ENCODE measurements at places on chromosomes 2 and 18.
A peak's percentile ranks its signal among the peaks of the same experiment; 100 is the strongest.

GRCh38 chr2:122340246-122340645, 584.8 kb downstream of the TSN start:
- DNase-seq: no peak

GRCh38 chr18:54117853-54118773, 106.4 kb downstream of the MBD2 start:
- peak; percentile 27 for DNase-seq

DNA sequence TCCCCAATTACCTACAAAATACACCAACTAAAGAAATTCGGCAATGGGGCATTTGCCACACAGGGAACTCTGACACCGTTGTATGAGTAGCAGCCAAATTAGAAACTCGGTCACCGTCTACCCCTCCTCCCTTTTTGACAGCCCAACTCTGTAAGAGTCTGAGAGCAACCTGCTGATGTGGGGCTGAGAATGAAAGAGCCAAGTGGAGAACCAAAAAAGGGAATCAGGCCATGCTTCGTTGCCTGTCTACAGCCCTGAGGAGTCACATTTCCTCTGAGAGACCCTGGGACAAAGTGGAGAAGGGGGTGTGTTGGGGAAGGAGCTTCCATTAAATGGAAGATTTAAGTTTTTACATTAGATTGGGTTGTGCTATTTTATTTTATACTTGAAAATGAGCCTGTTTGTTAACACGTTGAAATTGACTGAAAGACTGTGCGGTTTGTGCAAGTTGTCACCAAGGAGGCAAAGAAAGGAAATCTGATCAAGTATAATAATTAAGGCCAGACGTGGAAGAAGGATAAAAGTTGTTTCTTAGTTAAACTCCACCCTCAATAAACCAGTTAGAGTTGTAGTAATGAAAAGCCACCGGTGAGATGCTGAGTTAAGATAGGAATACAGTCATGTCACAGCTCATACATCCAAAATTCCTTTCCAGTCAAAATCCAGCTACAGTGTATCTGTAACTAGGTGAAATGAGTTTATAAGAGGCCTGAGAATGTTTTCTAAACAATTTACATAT, 131.7 kb upstream of the CREB1 start:
- peak; percentile 54 for DNase-seq

DNA sequence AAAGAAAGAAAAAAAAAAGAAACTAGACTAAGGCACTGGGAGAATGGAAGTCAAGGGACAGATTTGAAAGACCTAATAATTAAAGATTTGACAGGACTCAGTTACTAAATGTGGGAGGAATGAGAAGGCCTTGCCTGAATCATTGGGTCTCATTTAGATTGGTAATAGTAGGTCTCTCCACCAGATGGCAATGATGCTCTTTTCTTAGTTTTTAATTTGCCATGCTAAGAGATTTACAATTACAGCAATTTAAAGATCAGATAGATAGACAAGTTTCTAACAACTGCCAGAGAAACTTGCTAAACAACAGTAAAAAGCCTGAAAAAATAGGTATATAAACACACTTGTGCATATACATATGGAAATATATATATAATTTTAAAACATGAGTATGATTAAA, 153.0 kb downstream of the TMEM247 start:
- DNase-seq: peak; percentile 73

- no peak for DNase-seq
These were observed 43.4 kb upstream of the AP1S3 start for GRCh38 chr2:223880796-223881195.

DNA sequence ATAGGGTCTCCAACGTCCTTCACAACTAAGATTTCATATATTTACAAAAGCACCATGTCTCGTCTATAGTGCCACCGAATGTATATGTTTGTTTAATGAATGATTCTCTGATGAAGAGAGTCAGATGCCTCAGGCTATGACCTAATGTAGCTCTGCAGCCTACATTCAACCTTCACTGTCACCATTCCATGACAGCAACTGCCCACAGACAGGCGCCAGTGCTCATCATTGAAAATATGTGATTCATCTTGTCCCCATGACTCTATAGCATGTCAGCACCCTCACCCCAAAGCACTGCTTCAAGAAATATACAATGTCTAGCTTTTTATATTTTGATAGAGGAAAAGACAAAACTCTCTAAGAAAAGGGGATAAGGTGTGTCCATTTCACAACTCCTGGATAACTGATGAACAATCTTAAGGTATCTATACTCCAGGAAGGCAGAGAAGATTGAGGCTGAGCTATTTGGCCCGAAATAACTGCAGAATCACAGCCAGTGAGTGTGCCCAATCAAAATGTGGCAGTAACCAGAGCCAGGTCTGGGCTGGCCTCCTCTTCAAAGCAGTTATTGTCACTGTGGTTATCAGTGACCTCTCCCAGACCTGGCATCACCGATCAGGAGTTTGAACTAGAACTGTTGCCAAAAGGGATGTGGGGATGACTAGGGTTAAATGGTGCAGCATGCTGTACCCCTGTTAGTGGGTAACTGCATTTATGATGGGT, 246.6 kb downstream of the SETBP1 start:
- DNase-seq: peak; percentile 44

DNA sequence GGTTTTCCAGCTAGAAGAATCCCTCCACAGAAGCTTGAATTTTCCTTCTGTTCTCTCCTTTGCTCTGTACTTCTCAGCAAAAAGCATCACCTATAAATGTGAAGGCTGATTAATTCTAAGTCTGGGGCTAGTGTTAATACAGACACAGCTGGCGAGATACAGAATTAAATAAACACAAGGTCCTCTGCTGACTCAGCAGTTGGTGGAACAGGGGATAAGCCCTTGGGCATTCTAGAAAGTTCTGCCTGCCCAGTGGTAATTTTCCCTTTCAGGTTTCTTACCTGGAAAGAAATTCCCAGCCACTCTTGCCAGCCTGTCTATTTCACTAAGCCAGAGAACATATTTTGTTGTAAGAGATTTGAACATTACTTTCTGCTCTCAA, 175.3 kb upstream of the MSH6 start:
- DNase-seq: no peak

DNA sequence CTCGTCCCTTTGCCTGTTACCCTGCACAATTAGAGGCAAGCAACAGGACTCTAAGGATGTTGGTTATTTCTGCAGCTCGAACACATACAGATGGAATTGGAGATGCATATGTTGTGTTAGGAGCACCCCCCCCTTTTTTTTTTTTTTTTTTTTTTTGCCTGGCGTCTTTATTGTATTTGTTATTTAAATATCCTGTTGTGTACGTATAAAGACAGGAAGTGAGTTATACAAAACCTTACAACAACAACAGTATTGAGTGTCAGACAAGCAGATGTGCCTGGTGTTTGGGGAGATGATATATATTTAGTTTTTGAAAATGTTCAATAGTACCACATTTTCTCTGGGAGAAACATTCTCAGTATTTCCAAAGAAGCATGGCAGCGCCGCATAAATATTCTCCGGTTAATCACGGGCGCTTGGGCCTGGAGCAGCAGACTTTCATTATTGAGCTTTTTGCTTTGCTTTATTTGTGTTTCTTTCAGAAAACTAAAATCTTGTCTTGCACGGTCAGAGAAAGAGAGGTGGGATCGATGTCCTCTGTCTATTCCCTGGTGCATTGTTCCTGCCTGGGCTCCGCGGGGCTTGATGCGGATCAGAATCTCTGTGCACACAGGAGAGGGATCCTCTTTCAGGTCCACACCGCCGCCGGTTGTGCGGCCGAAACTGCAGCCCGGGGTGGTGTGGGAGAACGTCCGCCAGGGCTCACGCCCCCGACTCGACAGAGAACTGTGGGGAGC, 23.2 kb upstream of the ZNF516 start:
- peak; percentile 19 for DNase-seq

- peak; percentile 1 for DNase-seq
These were observed 219.8 kb downstream of the DPP10 start for GRCh38 chr2:114661971-114662939.

DNA sequence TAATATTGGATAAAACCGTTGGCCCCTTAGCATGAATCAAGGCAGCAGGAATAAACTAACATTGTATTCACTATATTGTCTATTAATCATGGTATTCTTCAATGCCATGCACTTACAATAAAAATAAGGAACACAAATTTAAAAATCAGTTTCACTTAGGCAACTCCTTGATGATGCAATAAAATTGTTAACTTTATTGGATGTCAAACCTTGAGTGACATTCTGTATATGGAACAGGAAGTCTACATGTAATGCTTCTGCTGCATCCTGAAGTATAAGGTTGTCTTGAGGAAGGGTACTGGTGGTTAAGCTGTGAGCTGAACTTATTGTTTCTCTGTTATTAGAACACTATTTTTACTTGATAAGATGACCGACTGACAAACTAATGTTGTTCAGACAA, 605.5 kb downstream of the SATB2 start:
- DNase-seq: no peak

- DNase-seq: no peak
These were observed 119.5 kb downstream of the MAP3K20 start for GRCh38 chr2:173195100-173195499.

DNA sequence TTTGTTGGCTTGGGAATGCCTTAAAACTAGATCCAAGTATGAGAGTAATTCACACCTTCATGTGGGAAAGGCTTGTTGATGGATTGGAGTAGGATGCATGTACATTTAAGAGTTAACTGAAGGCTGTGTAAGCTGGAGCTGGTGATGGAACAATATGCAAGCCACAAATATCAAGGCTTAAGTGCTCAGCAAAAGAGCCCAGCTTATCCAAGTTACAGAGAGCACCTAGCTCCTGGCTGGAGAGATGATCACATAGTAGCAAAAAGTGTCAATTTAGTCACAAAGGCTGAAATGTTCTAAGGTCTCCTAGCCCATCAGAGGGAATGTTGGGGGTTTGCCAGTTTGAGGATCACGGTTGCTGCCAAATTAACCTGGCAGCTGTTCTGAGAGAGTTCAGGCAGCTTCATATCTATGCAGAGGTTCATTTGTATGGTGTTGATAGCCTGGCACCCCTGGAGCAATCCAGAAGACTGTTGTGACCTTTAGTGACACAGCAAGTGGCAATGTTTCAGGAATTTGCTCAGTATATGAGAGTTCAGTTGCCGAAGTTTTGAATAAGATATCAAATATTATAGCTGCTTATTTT, 228.2 kb downstream of the DOK6 start:
- no peak for DNase-seq

DNA sequence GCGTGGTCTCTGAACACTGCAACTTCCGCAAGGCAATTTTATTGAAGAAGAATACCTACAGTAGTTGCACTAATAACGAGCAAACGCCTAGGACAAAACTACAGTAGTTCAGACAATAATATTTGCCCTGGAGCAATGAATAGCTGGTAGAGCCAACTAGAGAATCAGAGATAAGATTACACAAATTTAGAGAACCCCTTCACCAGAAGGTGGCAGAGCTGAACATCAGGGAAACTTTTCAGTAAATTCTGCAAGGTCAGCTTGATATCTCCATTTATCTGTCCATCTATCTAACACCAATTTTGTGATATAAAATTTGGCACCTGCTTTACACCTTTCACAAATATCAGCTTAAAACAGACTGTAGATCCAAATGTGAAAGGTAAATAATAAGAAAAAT, 43.8 kb downstream of the CDH19 start:
- peak; percentile 18 for DNase-seq

DNA sequence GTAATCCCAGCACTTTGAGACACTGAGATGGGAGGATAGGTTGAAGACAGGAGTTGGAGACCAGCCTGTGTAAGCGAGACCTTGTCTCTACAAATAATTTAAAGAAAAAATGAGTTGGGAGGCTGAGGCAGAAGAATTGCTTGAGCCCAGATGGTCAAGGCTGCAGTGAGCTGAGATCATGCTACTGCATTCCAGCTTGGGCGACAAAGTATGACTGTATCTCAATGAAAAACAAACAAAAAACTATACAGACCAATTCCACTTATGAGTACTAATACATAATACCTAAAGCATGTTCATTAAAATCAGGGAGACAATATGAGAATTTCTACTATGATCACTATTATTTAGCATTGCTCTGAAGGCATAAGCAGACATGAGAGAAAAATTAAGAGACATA, 12.6 kb downstream of the RNF149 start:
- peak; percentile 55 for DNase-seq

- no peak for DNase-seq
These were observed 27.6 kb downstream of the SLC1A4 start for GRCh38 chr2:65016789-65017188.

GRCh38 chr18:46751882-46752281, 5.0 kb downstream of the ST8SIA5 start:
- DNase-seq: no peak

GRCh38 chr2:208172125-208172524, 8.7 kb upstream of the CRYGA start:
- no peak for DNase-seq

DNA sequence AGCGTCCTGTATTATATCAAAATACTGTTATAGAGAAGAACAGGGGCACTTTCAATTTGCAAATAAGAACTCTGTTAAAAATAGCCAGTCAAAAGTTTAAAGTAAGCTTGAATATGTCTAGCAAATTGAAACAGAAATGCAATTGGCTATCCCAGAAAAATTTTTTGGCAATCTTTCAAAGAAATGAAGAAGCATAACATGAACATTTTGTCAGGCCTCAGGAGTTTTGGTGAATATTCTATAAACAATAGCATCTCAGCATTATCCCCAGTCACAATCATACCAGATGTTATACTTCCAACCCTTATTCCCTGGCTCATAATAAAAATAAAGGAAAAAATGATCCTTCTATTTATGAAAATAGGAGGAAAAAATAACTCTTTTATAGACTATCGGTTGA, 252.4 kb downstream of the GRB14 start:
- no peak for DNase-seq

DNA sequence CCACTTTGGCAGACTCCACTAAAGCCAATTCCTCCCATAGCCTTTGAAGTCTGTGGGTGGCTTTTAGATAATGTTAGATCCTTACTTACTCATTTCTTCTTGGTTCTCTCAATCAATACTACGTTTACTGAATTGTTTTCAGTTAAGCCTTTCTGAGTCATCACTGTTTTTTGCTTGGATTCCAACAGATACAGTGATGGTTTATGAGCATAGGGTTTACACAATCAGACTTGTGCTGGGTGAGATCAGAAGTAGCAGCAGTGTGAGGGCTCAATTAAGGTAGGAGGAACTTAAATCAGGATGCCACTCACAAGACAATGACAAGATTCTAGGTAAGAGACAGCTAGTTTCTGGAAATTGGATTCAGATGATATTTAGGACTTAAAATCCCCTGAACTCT, 297.7 kb upstream of the DOK6 start:
- DNase-seq: peak; percentile 3

DNA sequence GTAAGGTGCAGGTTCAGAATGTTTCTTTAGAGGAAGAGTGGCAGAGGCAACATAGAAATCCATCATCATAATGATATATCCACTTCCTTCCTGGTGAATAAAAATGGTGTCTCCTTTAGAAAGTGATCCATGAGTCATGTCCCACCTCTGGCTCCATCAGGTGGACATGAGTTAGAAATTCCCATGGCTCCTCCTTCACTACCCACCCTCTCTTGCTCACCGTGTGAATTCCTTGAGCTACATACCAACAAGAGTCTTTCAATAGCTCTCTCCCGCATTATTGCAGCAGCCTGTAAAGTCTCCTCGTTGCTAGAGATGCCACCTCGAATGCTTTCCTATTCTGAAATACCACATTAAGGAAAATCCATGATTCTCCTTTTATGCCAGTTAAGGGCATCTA, 317.6 kb downstream of the LNPK start:
- no peak for DNase-seq

- no peak for DNase-seq
These were observed 21.3 kb upstream of the NT5C1B start for GRCh38 chr2:18610651-18611050.

- no peak for DNase-seq
These were observed 242.0 kb upstream of the STON1 start for GRCh38 chr2:48287976-48288375.

- peak; percentile 34 for DNase-seq
These were observed 88.0 kb downstream of the COMMD1 start for GRCh38 chr2:61993422-61994024.

GRCh38 chr2:137838255-137839092, 125.8 kb upstream of the HNMT start:
- DNase-seq: peak; percentile 42

Data from fibroblast of skin of right quadriceps (primary cell).